Ascending aorta (tissue), 2 donors: ENCODE measurements at places on chromosomes 5 and 9. TPM values are rescaled to one million over a fixed set of nuclear protein-coding genes. Genes with fewer than 3 reads are reported as not detected.

PCDHB11 gene
- 7.1 TPM for total RNA-seq

ZFP2 gene
- 0.75 TPM for total RNA-seq

SH3TC2 gene
- total RNA-seq: 0.21 TPM

PRDM9 gene
- not detected for total RNA-seq

KCNV2 gene
- not detected for total RNA-seq

MELK gene
- total RNA-seq: not detected

ZNF483 gene
- 3.1 TPM for total RNA-seq

GRCh38 chr5:61311056-61311610, 20.9 kb upstream of the ZSWIM6 start:
- H3K36me3 ChIP-seq: no peaks in the 10 kb centered on the region
- H3K27me3 ChIP-seq: no peaks in the 10 kb centered on the region
- no peak overlapping the region for H3K4me3 ChIP-seq
- DNase-seq: no peak
- no peak overlapping the region for H3K27ac ChIP-seq
- peaks cover 4% of the 10 kb centered on the region for H3K4me1 ChIP-seq

- H3K36me3 ChIP-seq: peaks cover 10% of the 10 kb centered on the region
- no peak overlapping the region for H3K27ac ChIP-seq
- DNase-seq: no peak
- peaks cover 5% of the 10 kb centered on the region for H3K4me1 ChIP-seq
- H3K27me3 ChIP-seq: no peaks in the 10 kb centered on the region
These were observed 29.5 kb downstream of the CAST start for GRCh38 chr5:96691503-96692303.

DNA sequence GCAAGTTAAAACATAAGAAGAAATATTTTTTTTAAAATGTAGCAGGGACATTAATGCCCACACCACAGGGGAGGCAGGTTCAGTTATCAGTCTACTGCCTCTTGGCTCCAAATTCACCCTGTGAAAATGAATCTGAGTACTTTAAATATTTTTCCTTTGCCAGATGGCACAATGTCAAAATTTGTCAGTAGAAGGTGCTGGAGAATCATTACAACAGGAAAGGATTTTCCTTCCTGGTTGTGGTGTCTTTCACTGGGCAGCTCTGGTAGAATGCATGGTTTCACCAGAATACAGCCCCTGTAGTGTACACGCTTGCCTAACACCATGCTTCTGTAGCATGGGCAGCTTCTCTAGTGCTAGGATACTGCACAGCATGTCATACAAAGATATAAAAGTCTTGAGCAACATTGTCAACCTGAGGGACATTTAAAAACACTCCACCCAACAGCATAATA, 9.7 kb upstream of the SREK1 start:
- H3K27me3 ChIP-seq: no peaks in the 10 kb centered on the region
- no peaks in the 10 kb centered on the region for H3K36me3 ChIP-seq
- no peak overlapping the region for H3K4me3 ChIP-seq

DNA sequence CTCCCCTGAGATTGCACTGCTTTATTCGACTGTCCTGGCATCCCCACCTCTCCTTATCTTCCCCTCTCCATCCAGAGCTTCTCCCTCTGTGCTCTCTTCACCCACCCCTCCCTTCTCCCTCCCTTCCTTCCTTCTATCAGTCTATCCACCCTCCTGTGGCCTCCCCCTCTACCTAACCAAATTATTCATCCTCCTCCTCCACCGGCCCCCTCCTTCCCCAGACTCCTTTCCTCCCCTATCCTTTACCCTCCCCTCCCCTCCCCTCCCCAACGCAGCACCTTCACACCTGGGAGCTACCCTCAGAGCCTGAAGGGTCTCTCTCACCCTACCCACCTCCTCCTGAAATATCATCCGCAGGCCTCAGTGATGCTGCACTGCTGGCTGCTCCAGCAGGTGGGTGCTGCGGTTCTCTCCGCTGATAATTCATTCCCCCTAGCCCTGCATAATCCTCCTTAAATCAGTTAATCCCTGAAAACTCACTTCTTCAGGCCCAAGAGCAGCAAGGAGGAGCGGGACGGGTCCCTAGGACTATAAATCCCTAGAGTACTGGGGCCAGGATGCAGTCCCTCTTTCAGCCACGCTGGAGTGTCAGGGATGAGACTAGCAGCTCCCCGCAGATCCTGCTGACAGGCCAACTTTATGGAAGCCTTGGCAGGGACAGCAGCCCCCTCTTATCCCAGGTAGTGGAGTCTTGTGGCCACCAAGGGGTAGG, 97.8 kb downstream of the PCDH1 start:
- no peak overlapping the region for H3K27ac ChIP-seq
- no peak for DNase-seq
- no peaks in the 10 kb centered on the region for H3K36me3 ChIP-seq

DNA sequence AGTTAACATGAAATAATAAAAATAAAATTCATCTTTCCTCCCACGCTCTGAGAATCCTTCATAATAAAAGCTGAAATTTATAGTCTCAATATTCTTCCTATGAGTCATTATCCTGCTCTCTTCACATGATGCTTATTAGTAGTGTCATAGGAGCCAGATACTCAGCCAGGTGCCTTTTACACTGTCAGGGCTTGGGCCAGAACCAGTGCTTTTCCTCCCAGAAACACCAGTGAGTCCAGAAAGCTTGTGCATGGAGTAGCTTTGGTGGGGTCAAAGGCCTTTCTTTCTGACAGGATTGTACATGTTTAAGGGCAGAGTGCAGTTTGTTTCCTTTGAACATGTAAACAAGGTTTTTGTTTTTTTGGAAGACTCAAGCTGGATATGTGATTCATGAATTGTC, 6.8 kb downstream of the LSM11 start:
- peaks cover 21% of the 10 kb centered on the region for H3K36me3 ChIP-seq
- H3K4me1 ChIP-seq: no peaks in the 10 kb centered on the region
- no peaks in the 10 kb centered on the region for H3K27me3 ChIP-seq
- no peak for DNase-seq

- DNase-seq: no peak
- no peak overlapping the region for H3K4me3 ChIP-seq
- H3K27ac ChIP-seq: no peak overlapping the region
- H3K36me3 ChIP-seq: no peaks in the 10 kb centered on the region
- H3K27me3 ChIP-seq: no peaks in the 10 kb centered on the region
- peaks cover 13% of the 10 kb centered on the region for H3K4me1 ChIP-seq
These were observed 103.7 kb downstream of the ARHGAP26 start for GRCh38 chr5:142873831-142874230.

- H3K4me1 ChIP-seq: no peaks in the 10 kb centered on the region
- H3K27ac ChIP-seq: no peak overlapping the region
- H3K4me3 ChIP-seq: no peak overlapping the region
These were observed 121.6 kb upstream of the PPP1R26 start for GRCh38 chr9:135357863-135358551.

- no peaks in the 10 kb centered on the region for H3K4me1 ChIP-seq
- H3K36me3 ChIP-seq: peaks cover 2% of the 10 kb centered on the region
- H3K4me3 ChIP-seq: no peak overlapping the region
These were observed 135.2 kb upstream of the RAPGEF1 start for GRCh38 chr9:131874916-131875670.

- no peak overlapping the region for H3K27ac ChIP-seq
- H3K4me1 ChIP-seq: no peaks in the 10 kb centered on the region
- no peak overlapping the region for H3K4me3 ChIP-seq
- no peak for DNase-seq
- H3K27me3 ChIP-seq: no peaks in the 10 kb centered on the region
These were observed 189.2 kb downstream of the NDUFS4 start for GRCh38 chr5:53749621-53750020.

DNA sequence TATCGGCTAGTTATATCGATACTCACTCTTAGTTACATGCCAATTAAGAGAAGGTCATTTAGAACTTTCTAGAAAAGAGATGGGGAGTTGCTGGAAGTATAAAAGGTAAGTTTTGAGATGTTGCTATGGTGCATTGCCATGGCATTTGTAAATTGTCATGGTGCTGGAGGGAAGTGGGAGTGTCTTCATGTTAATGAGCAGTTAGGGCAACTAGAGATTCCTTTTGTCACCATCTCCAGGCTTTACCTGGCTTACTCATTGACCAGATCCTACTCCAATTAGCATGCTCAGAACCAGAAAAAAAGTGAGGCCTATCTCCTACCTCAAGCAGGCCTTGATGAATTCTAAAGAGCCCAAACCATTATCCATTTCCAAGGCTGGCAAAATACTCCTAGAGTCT, 82.8 kb downstream of the PRR16 start:
- no peak for DNase-seq
- H3K4me3 ChIP-seq: no peak overlapping the region
- H3K4me1 ChIP-seq: peaks cover 4% of the 10 kb centered on the region
- H3K27me3 ChIP-seq: no peaks in the 10 kb centered on the region
- no peak overlapping the region for H3K27ac ChIP-seq

GRCh38 chr5:61823781-61824180, 482.2 kb upstream of the KIF2A start:
- H3K4me1 ChIP-seq: no peaks in the 10 kb centered on the region
- H3K36me3 ChIP-seq: no peaks in the 10 kb centered on the region

DNA sequence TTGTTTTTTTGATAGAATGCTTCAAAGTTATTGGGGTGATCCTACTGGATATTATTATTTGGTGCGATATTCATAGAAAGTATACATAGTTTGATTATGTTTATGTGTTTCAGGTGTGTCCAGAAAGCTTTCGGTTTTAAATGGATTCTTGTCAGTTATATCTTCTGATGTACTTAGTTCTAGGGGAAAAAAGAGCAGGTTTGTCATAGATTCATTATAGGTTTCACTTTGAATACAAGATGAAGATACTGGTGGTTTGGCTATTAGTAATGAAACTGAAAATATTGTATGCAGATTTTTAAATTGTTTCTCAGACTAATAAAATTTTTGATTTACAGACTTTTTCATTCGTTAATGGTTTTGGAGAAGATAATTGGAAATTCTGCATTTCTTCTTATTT, 98.9 kb downstream of the MAN2A1 start:
- DNase-seq: no peak
- H3K27ac ChIP-seq: no peak overlapping the region
- no peaks in the 10 kb centered on the region for H3K4me1 ChIP-seq
- no peaks in the 10 kb centered on the region for H3K36me3 ChIP-seq
- no peak overlapping the region for H3K4me3 ChIP-seq

GRCh38 chr5:72210888-72211678, 103.8 kb downstream of the MAP1B start:
- H3K4me1 ChIP-seq: peaks cover 13% of the 10 kb centered on the region
- peaks cover 24% of the 10 kb centered on the region for H3K36me3 ChIP-seq
- H3K27ac ChIP-seq: peak overlapping the region; percentile 77
- no peaks in the 10 kb centered on the region for H3K27me3 ChIP-seq

DNA sequence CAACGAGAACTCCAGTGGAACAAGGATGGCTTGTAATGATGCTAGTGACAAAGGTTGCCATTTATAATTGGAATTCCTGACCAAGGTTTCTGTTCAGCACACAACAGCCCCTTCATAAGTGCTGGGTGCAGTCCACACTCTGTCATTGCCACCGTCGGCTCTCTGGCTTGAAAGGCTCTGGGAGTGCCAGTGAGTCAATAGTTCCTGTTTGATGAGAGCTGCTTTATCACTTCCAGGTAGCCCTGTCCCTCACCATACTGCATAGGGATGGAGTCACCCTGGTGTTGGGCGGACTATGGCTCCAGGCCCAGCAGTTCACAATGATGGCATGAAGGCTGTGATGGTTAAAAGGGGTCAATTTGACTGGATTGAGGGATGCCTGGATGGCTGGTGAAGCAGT, 34.6 kb upstream of the SEMA4D start:
- no peaks in the 10 kb centered on the region for H3K36me3 ChIP-seq
- H3K27ac ChIP-seq: no peak overlapping the region
- no peaks in the 10 kb centered on the region for H3K27me3 ChIP-seq
- no peak for DNase-seq
- no peaks in the 10 kb centered on the region for H3K4me1 ChIP-seq
